Cerebellar nuclear complex (tissue), 1 donor: ENCODE measurements at places on chromosomes 1 and 21.

- no peak for DNase-seq
Observed at GRCh38 chr1:108502138-108502537, 52.0 kb downstream of the NBPF6 start.

- DNase-seq, result no peak
Observed at GRCh38 chr1:227887697-227888403, 59.9 kb downstream of the WNT9A start.

GRCh38 chr1:229334269-229334668 lies 8.6 kb downstream of the CCSAP start:
- DNase-seq, result no peak

DNA sequence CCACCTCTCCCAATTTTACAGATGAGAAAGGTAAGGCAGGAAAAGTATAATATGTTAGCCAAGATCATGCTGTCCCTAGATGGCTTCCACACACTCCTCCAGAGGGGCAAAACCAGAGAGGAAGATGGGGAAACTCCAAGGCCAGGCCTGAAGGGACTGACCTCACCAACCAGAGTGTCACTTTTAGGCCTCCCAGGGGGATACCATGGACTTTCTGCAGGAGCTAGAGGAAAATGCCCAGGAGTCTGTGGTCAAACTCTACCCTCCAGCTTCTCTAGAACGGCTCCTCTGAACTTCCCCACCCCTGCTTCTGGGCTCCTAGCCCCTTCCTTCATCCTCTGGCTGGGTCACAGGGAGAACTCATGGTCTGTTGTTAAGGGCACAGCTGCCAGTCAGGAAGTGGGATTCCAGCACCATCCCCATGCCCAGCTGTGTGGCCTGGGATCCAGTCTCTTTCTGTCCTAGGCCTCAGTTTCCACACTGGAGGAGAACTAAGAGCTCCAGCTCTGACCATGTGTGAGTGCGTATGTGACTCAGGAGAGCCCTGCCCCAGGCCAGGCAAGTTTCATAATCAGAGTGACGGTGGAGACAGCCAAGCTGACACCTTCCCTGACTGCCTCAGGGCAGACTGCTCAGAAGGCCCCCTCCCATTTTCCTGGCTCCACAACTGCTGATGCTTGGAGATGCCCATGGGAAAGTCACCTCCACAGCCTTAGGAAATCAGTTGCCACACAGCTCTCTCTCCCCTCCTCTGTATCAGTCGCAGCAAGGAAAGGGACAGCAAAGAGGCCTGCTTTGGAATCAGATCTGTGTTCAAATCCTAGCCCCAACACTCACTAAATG lies 1.9 kb downstream of the IGSF8 start:
- no peak for DNase-seq

DNA sequence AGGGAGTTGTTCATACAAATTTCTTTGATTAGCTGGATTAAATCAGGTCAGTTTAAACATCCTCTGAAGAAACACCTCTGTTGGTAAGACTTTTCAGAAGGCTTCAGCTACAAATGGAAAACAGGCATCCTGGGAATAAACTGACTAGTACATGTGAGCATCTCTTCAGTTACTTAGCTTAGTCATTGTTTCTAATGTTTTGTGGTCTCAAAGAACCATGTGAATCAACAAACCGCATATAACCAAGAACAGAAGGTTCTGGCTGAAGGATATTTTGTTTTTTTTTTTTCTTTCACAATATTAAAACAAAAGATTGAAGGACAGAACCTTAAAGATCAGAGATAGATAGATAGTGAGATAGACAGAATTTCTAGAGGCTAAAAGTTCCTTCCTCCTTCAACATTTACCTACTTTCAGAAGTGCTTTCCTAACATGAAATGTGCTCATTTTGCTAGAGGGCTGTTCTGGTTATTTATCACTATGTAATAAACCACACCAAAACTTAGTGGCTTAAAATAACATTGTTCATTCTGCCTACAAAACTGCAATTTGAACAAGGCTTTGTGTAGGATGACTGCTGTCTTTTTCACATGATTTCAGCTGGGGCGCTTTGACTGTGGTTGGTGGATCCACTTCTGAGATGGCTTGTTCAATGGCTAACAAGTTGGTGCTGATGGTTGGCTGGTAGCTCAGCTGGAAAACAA lies 119.8 kb upstream of the PTGFR start:
- no peak for DNase-seq

- DNase-seq, result no peak
Observed at GRCh38 chr1:147218606-147219005, 6.5 kb downstream of the FMO5 start.

GRCh38 chr1:172827841-172828240 lies 168.9 kb downstream of the FASLG start:
- DNase-seq, result no peak

DNA sequence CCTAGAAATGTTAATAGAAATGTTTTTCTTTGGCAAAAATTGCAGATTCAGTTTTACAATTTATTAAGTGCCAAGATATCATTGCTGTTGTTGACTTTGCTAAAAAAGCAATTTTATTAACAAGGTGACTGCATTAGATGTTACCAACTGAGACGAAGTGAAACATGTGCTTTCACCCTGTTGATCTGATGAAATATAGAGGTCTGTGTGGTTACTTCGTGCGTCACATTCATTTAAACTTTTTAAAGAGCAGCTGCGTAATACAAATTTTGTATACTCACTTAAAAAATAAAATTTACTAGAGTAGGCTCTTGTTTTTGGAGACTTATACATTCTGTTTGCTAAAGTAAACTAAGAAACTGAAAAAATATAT lies 465.7 kb downstream of the USP25 start:
- DNase-seq, result no peak

GRCh38 chr1:151511636-151512215 lies 539 bp downstream of the CGN start:
- no peak for DNase-seq

DNA sequence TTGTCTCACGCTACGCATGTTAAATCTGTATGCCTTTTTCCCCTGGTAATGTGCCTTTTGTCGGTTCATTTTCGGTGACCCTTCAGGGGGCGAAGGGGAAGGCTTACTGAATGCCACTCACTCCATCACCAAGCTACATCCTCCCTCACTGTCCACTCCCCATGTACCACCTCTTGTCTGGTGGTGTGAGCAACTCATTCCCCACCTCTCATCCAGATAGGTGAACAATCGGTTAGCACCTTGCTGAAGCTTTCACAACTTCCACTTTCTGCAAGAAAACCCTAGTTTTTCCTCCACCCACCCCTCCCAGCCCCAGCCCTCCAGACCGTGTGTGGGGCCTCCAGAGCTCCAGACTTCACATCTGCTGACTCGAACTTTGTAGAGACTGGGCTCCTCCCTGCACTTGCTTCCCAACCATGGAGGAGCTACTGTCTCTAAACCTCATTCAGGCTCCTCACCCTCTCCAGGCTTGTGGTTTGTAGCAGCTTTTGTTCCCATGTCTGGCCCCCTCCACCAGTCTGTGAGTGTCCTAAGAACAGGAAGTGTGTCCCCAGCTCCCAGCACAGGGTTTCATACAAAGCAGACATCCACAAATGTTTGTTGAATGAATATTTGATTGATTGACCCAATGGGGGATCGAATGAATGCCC lies 48.4 kb upstream of the RUNX3 start:
- no peak for DNase-seq

DNA sequence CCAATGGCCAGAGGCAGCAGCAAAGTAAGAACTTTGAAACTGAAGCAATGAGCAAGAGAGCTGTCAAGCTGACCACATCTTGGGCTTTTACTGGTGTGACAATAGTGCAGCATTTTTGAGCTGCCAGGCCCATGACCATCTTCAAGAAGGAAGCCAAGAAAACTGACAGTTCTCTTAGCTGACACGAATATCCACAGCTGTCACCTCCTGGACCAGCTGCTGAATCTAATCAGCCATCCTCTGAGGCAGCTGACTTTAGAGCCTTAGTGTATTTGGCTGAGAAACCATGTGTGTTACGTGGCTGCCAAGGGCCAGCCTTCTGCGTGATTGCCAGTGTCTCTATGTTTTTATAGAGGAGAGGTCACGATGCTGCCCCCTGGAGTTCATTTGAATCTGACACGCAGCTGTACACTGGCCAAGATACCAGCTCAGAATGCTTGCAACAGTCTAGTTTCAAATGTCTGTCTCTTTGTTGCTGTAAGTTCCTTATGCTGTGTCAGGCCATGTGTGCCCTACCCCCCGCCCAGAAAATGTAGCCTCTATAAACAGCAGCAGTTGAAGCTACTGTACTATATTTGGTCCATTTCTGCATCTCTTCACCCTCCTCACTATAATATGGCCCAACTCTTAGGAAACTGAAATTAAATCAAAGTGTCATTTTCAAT lies 39.7 kb downstream of the PALMD start:
- no peak for DNase-seq

DNA sequence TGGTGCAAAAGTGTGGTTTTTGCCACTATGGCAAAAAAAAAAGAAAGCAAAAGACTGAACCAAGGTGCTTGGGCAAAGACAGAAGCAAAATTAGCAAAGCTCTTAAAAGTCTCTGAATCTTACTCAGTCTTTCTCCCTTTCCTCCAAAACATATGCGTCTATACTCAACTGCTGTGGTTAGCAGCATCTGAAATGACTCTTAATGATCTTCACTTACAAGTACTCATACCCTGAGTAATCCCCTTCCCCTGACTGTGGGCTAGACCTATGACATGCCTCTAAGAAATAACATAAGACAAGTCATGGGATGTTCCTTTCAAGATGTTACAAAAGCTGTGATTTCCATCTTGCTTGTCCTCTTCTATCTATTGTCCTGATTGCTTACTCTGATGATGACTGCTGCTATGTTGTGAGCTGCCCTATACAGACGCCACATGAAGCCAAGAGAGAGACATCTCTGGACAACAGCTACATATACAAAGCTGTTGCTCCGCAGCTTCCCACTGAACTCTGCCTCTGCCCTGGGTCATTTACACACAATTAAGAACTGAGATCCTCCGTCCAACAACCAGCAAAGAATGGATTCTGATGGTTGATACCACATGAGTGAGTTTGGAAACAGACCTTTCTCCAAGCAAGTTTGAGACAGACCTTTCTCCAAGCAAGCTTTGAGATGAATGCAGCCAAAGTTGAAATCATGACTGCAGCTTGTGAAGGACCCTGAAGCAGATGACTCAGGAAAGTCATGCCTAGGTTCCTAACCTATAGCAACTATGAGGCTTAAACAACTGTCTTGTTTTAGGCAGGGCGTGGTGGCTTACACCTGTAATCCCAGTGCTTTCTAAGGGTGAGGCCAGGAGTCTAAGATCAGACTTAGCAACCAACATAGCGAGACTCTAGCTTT lies 55.2 kb downstream of the PUM1 start:
- no peak for DNase-seq
